ENCODE measurements at places on chromosomes 5 and 9. TPM values are rescaled to one million over a fixed set of nuclear protein-coding genes. Genes with fewer than 3 reads are reported as not detected.

DNA sequence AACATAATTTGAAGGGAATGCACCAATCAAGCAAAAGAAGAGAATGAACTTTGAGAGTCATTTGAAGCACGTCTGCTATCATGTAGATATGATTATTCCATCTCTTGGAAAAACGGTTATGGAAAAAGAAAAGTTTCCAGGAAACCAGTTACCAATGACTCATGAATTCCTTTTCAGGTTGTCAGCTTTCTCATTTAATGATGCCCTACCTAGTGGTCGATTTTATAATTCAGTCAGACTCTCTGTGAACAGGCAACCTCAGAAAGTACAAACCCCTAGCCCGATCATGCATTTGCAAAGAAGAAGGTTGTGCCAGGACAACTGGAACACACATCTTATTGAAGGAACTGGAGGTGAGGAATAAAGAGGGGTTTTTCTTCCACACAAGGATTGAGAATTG lies 355.1 kb upstream of the GRIA1 start:
- peak; percentile 3 for DNase-seq

DNA sequence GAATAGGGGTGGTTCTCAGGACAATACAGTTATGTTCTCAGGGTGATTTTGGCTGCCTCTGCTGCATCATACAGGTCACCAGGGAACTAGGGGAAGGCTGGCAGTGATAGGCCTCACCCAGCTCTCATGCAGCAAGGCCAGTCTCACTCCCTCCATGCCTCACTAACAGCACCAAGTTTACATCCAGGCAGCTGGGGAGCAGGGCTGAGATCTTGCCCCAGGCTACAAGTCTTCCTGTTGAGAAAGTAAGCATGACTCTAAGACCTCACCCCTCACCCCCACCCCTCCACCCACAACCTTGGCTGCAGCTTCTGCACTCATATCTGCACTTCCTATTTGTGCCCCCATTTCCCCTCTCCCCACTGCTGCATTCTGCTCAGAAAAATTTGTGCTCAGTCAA lies 481.2 kb downstream of the ACTL7B start:
- DNase-seq: no peak

Gene NAIP
- 0.12 TPM for total RNA-seq

- DNase-seq: no peak
Measured at GRCh38 chr5:141873933-141874261, 4.3 kb downstream of the PCDH1 start.

DNA sequence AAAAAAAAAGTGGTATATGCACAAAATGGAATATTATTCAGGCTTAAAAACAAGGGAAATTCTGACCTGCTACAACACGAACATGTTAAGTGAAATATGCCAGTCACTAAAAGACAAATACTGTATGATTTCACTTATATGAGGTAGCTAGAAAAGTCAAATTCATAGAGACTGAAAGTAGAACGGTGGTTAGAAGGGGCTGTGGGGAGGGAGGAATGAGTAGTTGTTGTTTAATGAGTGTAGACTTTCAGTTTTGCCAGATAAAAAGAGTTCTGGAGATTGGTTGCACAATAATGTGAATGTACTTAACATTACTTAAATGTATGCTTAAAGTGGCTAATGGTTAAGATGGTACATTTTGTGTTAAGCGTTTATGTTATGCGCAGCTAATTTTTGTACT lies 79.5 kb upstream of the IL12B start:
- no peak for DNase-seq

DNA sequence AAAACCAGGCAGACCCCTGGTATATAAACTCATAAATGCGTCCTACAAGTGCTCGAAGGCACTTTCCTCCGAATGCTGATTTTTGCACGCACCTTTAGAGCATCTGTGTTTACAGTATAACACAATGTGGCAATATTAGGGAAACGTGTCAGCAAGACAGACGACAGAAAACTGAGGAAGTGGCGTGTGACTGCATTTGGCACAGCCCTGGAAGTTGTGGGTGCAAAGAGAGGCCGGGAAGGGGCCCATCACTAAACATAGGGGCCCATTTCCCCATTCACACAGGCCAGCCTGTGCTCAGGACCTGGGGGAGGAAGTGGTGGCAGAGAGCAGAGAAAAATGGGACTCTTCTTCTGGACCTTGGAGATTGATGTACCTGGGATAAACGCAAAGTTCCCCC lies 48.2 kb downstream of the RASGEF1C start:
- DNase-seq: no peak

GRCh38 chr5:1133108-1133507 lies 21.2 kb upstream of the SLC12A7 start:
- DNase-seq: no peak

- DNase-seq: no peak
Measured at GRCh38 chr5:179276838-179277395, 68.3 kb downstream of the ADAMTS2 start.

GRCh38 chr5:97000391-97000790 lies 64.5 kb downstream of the LNPEP start:
- DNase-seq: no peak

- DNase-seq: no peak
Measured at GRCh38 chr5:40681363-40682153, 1.8 kb downstream of the PTGER4 start.

GRCh38 chr5:44536650-44537260 lies 147.5 kb upstream of the FGF10 start:
- DNase-seq: peak; percentile 8

- no peak for DNase-seq
Measured at GRCh38 chr9:116855881-116856662, 169.0 kb downstream of the TRIM32 start.

- DNase-seq: no peak
Measured at GRCh38 chr9:75467142-75467541, 378.8 kb downstream of the OSTF1 start.

DNA sequence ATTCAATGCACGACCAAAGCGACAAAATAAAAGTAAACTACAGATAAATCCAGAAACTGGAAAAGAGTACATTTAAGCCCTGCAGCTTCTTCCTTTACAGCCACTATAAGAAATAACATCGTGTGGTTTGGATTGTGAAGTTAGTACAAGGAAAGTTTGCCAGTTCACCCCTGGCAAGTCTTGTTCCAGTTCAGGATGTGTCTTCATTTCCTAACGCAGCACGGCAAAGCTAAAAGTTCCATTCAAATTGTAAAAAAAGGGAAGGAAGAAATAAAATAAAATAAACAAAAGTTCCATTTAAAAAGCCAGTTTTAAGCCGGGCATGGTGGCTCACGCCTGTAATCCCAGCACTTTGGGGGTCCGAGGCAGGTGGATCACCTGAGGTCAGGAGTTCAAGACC lies 83.3 kb upstream of the RETREG1 start:
- DNase-seq: no peak

Gene DRD1
- not detected for total RNA-seq

DNA sequence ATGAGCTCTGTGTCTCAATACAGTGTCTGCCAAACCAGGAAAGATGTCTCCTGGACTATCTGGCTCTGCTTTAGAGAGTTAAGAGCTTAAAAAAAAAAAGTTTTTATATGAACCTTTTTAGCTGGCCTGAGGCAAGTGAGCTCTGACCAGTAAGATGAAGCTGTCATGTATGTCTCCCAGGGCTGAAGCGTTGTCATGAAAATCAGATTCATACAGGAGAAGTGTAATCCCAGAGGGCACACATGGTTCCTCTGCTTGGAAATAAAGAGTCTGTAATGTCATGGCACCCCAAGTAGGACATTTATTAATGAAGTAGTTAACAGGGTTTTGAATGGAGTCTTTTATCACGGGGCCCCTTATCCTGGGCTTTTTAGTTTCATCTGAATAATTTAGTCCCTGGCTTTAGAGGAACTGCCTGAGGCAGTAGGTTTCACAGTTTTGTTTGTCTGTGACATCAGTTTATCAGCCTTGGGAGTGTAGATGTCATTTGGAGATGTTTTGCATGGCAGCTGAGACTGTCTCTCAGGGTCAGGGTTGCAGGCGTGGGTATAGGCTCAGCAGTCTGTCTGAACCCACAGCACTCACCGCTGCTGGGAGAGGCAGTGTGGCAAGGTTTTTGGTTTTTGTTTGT lies 223.3 kb downstream of the DIRAS2 start:
- DNase-seq: no peak

Gene TMEM215
- not detected for total RNA-seq

GRCh38 chr9:124297551-124297901 lies 39.8 kb downstream of the NEK6 start:
- DNase-seq: peak; percentile 90

- DNase-seq: no peak
Measured at GRCh38 chr5:150522504-150523414, 14.8 kb downstream of the NDST1 start.

Gene LCN9
- not detected for total RNA-seq

- DNase-seq: no peak
Measured at GRCh38 chr5:127340606-127341005, 50.0 kb downstream of the MEGF10 start.

Gene SPINK7
- total RNA-seq: not detected

Gene TMEM174
- total RNA-seq: not detected

DNA sequence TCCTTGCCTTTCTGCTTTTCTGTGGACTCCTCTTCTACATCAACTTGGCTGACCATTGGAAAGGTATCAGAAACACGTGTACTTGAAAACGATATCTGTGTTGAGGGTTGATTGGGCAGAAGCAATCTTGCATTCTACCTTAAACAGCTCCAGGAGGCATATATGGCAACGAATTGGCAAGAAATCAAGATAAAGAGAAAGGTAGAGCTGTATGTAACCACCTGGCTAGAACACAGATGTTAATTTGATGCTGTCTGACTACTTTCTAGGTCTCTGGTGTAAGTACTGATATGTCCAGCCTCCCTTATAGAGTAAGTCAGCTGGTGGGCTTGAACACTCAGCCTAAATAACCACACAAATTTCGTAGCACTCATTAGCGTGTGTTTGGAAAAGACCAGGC lies 1.3 kb downstream of the MAN1B1 start:
- no peak for DNase-seq

Gene ZNF483
- 0.52 TPM for total RNA-seq

- no peak for DNase-seq
Measured at GRCh38 chr9:70192707-70193106, 66.1 kb upstream of the SMC5 start.

DNA sequence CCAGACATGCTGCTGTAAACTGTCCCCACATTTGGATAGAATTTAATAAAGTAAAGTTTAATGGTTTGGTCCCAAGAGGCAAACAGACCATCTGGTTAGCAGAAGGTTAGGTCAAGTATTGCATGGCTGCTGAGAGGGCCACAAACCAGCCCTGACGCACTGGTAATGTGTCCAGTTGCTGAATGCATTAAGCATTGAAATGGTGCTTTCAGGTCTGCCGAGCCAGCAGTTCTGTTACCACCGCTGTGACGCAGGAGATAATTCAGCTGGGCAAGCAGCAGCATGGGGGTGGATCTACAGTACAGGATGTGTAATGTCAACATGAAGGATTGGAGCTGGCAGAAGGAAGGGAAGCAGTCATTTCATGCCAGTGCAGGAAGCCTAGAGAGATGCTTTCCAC lies 16.0 kb downstream of the ZNF462 start:
- peak; percentile 66 for DNase-seq

- peak; percentile 11 for DNase-seq
Measured at GRCh38 chr5:15807248-15807647, 307.3 kb downstream of the FBXL7 start.

- DNase-seq: no peak
Measured at GRCh38 chr9:109721001-109721400, 59.0 kb upstream of the PALM2AKAP2 start.

GRCh38 chr9:36064448-36065037 lies 27.8 kb downstream of the RECK start:
- peak; percentile 9 for DNase-seq

Gene AQP7
- not detected for total RNA-seq

Gene FOXD4
- 0.51 TPM for total RNA-seq

- DNase-seq: peak; percentile 30
Measured at GRCh38 chr5:153632748-153633290, 142.3 kb downstream of the GRIA1 start.

DNA sequence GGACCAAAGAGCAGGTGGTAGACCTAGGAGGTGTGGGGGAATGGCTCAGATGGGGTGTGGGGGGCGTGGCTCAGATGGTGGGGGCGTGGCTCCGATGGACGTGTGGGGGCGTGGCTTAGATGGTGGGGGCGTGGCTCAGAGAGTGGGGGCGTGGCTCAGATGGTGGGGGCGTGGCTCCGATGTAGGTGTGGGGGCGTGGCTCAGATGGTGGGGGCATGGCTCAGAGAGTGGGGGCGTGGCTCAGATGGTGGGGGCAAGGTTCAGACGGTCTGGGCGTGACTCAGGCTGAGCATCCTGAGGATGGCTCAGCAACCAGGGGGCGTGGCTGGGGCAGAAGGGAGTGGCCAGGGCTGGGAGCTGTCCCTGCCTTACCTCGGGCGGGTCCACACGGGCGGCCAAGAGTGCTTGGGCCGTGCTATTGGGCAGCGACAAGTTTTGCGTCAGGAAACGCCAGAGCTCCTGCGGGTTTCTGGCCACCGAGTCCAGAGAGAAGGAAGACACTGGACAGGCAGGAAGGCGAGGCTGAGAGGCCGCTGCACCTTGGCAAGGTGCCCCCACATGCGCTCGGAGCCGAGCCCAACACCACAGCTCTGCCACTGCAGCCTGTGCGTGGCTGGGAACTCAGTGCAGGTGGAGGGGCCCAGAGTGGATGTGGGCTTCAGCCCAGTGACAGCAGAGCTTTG lies 5.9 kb downstream of the ABCA2 start:
- DNase-seq: peak; percentile 55

DNA sequence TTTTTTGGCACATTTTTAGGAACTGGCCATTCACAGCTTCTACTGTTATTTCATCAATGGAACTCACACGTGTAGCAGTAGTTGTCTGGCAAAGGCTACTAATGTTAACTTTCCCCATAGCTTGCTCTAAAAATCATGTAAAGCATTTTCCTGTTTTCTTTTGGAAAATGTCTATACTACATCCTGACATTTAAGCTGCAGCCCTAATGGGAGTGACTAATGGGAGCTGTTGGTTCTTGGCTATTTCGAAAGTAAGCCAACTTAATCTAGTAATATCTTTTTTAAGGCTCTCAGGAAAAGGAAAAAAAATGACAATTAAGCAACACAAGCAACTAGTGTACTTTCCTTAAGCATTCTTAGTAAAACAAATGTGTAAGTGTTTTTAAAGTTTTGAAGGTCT lies 169.2 kb downstream of the SLC12A2 start:
- DNase-seq: peak; percentile 18

GRCh38 chr5:149916334-149917072 lies 28.1 kb downstream of the PDE6A start:
- DNase-seq: no peak

DNA sequence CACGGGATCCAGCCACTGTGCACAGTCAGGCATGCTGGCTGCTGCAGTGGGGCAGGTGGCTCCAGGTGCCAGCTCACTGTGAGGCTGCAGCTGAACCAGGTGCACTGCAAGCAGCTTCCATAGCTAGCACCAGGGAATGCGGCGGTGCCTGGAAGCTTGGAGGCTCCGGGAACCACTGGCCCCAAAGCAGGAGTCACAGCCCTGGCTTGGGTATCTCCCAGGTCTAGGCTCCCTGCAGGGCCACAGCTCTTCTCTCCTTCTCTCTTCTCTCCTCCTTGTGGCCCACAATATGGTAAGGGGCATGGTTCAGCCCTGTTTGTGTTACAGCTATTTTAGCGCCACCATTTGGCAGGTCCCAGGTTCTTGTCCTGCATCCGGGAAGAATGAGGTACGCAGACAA lies 6.7 kb upstream of the MTMR12 start:
- DNase-seq: no peak

Gene AMACR
- total RNA-seq: 8.3 TPM

GRCh38 chr9:136318111-136318775 lies 9.1 kb upstream of the GPSM1 start:
- DNase-seq: no peak

Gene ZNF354C
- total RNA-seq: 4.8 TPM

Gene FOXD4L4
- not detected for total RNA-seq

- no peak for DNase-seq
Measured at GRCh38 chr9:116280529-116280928, 126.9 kb downstream of the PAPPA start.
